ENCODE measurements at places on chromosomes 12 and 14.

GRCh38 chr14:50399251-50400032 is 2.8 kb upstream of the CDKL1 start:
- DNase-seq, result no peak

GRCh38 chr12:43912859-43913258 is 77.0 kb downstream of the TMEM117 start:
- no peak for DNase-seq

DNA sequence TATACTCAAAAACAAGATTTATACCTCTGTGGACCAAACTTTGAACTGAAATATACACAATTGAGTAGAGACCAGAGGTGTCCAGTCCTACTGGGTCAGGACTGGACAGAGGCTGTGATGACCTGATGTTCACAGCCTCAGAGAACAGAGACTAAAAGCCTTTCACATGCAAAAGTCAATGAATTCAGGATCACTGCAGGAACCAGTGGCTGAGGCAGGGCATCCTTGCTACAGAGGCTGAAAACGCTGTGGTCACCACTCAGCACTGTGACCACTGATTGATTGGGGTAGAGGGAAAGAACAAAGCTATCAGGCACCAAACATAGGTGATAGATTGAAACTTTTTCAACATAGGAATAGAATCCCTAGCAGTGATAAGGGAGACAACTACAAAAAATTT is 25.1 kb downstream of the GRIP1 start:
- no peak for DNase-seq

DNA sequence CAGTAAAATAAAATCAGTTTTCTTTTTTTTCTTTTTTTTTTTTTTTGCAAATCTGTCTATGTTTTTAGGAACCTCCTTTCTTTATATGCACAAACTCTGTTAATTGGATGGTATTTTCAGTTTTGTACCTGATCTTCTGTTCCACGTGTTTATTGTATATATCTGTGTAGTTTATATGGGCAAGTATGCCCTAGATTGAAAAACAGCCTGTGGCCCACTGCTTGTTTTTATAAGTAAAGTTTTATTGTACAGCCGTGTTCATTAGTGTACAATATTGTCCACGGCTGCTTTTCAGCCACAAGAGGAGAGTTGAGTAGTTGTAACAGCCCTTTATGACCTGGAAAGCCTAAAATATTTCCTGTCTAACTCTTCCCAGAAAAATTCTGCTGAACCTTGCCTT is 18.7 kb upstream of the MYO1H start:
- no peak for DNase-seq

DNA sequence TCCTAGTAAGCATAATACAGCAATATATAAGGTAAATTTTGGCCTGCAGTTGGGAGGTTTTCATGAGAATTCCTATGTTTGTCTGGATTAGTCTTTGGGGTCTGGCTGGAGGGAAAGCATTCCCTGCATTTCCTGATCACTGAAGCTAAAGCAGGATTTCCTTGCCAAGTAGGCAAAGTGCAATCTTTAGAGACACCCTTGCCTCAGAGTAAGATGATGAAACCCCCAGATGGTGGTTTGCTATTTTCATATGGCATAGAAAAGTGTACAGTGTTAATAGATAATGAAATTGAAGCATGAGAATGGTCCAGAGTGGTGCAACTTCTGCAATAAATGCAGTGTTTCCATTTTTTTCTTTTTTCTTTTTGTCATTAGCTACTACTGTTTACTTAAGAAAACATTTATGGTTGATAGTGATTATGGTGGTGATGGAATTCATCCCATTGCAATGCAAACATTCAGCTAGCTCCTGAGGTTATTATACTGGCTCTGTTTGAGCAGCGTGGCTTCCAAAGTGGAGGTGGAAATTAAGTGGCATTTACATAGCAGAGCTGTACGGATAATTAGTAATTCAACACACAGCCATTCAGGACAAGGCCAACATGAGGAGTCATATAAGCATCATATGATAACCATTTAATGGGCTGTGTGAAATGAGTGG is 276.3 kb downstream of the DUSP6 start:
- DNase-seq, result no peak

GRCh38 chr12:5864972-5865371 is 80.1 kb downstream of the ANO2 start:
- DNase-seq, result no peak

DNA sequence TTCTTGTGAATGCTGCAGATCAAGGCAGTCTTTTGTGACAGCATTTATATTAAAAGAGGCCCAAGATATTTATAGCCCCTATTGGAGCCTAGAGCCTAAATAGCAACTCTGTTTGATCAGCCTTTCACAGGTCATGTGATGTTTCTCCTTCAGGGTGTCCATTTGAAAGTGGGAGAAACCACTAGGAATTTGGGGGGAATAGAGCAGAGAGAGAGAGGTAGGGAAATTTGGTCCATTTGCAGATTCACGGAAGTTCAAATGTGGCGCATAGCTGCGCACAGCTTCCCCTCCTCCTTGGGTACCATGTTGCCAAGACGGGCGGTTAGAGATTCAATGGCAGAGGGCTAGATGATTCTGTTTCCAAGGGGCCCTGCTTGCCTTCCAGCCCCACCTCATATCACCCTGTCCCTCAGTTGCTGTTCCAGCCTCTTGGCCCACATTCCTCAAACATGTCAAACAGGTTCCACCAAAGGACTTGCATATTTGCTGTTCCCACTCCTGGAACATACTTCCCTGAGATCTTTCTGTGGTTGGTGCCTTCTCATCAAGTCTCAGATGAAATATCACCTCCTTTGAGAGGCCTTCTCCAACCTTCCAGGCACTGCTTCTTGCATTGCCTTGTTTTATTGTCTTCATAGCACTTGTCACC is 220.8 kb downstream of the CHST11 start:
- DNase-seq, result no peak

- no peak for DNase-seq
These were observed 66.6 kb upstream of the C14orf180 start for GRCh38 chr14:104512771-104513640.

GRCh38 chr12:54660320-54660962 is 12.3 kb upstream of the DCD start:
- no peak for DNase-seq

GRCh38 chr12:124131659-124132058 is 158.6 kb downstream of the ZNF664 start:
- no peak for DNase-seq

DNA sequence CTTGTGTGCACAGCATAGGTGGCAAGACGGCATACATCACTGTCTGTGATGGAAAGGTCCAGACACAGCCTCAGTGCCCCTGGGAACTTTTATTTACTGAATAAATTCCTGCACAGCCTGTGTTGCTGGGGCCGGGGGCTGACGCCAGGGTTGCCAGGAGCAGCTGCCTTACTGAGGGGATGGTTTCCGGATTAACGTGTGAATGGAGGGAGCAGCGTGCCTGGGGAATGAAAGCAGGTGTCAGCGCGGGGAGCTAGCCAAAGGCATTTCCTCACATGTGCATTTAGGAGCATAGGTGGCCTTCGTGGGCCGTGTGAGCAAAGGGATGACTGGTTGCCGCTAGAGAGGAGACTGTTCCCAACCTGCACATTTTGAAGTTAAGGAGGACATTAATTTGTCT is 41.6 kb downstream of the SFSWAP start:
- no peak for DNase-seq

DNA sequence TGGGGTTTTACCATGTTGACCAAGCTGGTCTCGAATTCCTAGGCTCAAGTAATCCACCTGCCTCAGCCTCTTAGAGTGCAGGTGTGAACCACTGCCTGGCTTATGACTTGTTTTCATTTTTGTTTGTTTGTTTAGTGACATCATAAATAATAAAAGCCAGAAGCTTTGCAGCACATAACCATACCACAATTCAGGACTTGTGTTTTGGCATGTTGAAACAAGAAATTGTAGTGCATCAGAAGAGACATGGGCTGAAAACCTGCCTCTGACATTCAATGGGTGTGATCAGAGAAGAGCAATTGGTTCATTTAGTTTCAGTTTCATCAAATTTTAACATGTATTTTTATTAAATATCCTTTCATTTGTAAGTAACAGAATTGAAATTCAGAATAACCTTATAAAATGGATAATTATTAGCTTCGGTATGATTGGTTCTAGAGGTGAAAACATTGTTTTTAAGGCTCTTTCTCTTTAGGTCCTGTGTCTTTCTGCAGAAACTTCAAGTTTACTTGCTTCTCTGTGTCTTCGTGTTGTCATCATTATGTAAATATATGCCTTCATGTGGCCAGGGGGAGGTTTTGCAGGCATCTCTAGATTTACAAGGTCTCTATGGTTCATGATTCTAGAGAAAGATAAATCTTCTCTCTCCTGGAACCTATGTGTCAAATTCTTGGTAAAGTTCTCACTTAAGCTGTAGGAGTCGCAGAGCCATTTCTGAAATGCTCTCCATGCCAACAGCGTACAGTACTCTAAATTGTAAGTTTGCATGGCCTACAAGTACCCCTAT is 312.0 kb downstream of the KCNC2 start:
- DNase-seq, result no peak

GRCh38 chr12:46571608-46572007 is 199.0 kb upstream of the SLC38A2 start:
- DNase-seq, result no peak

- DNase-seq, result no peak
These were observed 96.3 kb downstream of the SLC15A4 start for GRCh38 chr12:128727461-128727860.

- DNase-seq, result no peak
These were observed 136.1 kb downstream of the GCH1 start for GRCh38 chr14:54766276-54767138.

DNA sequence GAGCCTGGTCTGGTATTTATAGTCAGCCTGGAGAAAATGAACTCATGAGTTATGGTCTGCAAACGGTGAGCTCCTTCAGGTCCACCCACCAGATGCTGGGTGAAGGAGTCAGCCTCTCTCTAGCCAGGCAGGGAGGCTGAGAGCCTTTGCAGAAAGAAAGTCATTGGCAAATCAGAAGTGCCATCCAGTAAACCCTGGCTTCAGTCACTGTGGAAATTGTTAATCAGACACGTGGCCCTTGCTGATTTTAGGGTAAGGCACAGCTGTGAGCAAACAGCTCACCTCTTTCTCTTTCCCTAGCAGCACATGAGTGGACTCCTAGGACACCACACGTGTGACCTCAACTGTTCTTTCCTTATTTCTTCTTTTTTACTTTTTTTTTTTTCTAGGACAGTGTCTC is 44.9 kb downstream of the CHST11 start:
- DNase-seq, result no peak

- DNase-seq, result peak; percentile 41
These were observed 81.3 kb downstream of the SSPN start for GRCh38 chr12:26276709-26277108.

Measured in kidney capillary endothelial cell (primary cell).